BE2C (cell line): ENCODE measurements at places on chromosomes 3 and 15.

DNA sequence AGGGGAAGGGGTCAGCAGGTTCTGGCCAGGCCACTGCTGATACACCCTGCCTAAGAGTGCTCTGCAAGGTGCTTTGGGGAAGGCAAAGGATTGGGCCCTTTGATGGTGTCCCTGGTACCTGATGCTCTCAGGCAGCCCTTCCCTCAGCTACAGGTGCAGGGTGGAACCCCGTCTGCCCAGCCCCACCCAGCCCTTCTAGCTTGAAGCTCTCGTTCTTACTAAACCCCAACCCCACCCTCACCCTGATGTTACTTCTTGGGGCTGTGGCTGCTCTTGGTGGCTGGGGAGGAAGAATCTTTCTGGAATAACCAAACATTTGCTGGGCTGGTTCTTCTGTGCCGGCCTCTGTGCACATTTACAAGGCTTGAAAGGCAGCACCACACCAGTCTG, 6.4 kb downstream of the GNAI2 start:
- no peak for DNase-seq

DNA sequence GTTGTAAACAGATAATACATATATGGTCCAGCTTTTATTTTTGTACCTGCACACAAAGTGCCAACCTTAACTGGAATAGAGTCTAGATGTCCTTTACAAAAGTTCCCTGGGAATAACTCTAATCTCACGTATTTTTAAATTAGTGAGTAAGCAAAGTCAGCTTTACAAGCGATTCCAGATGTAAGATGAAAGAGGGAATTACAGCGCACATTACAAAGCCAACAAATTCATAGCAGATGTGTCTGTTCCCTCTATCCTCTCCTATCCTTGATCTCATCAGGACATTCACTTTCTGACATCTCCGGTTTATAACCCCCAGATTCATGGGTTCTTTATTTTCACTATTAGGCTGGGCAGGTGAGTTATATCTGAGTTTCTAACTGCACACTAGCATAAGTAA, 406.8 kb upstream of the ZNF385D start:
- no peak for DNase-seq

DNA sequence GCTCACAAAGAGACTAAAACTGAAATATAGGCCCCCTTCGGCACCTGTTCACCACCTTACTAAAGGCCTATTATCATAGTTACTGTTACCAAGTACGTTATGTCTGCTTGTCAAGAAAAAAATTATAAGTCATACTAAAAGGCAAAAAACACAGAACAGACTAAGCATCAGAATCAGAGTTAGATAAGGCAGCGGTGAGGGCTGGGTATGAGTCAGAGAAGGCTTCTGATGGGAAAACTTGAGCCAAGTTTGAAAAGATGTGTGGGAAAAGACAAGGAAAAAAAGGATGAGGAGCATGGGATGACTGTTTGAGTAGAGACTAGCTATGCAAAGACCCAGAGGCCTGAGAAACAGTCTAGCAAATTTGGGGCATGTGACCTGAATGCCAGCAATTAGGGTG, 387.2 kb upstream of the SGO1 start:
- DNase-seq: no peak

DNA sequence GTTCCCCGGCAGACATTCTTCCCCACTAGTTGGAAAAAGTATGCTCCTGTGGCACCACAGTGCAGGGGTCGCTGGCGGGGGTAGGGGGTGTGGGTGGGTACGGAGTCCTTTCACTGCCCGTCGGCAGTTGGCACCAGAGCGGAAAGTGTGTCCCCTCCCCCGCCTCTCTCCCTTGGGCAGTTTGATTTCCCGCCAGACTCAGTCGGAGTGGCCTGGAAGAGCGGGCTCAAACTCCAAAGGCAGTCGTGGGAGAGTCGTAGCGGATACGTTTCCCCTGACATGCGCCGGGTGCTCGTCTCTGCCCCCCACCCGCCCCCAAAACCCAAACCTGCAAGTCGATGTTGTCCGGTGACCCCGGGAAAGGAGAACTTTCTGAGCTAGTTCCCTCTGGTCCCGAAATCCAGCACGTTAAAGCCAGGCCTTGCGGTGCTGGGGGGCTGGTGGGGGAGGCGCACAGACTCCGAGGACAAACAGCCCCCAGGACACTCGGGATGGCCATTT, 4.4 kb upstream of the FOXB1 start:
- no peak for DNase-seq

- no peak for DNase-seq
Measured at GRCh38 chr3:109702252-109702651, 364.9 kb upstream of the DPPA4 start.
